ENCODE measurements at places on chromosomes 2 and 18.

DNA sequence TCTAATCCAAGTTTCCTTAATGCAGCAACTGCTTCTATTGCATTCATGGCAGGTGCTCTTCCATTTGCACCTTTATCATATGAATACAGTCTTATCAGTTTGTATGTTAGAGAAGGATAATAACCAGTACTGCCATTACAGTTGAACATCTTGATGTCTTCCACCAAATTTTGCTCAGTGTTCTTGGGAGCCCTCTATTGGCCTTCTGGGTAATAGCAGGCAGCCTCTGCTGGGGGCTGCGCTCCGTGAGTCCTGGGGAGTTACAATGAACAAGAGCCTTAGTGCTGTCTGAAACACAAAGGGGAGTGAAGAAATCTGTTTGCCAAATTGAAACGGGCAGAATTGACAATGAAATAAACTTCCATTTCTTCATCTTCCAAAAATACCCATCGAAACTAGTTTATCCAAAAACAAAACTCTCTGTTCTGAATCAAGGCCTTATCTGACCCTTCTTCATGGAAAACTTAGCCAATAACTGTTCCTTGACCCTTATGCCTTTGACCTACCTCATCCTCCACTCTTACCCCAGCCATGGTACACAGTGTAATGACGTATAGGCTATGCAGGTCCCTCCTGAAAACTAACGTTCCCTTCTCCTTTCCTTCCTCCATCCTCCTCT is 79.9 kb downstream of the ALK start:
- DNase-seq = peak; percentile 46

DNA sequence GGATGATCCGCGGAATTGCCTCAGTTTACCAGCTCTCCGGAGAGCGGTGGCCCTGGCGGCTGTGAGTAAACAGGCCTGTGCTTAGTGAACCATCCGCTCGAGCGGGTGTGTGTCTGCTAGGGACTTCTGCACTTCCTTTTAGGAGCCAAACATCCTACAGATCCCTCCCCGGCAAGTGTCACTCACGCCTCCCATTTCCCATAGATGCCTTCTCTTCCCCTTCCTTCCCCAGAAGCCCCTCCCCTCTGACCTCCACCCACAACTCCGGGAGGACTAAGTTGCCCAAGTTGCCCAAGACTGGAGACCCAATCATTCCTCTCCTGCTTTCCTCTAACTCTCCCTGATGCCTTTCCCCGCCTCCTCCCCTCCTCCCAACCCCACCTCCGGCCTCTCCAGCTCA is 2.9 kb downstream of the C1QL2 start:
- no peak for DNase-seq

- DNase-seq = no peak
Observed at GRCh38 chr2:161901460-161901859, 172.6 kb downstream of the DPP4 start.

DNA sequence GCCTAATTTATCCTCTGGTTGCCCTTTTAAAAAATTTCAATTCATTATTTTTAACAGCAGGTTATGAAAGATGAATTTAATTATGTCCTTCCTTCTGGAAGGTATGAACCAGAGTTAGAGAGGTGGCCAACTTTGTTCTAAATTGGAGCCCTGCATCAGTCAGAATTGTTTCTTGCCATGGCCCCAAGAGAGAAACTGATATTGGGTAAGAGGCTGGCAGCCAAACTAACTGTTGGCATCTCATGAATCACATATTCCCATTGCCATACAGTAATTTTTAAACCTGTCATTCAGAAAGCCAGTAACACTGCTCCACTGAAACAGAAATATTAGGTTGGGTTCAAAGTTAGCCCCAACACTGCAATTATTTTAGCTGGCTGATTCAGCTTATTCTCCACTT is 67.4 kb downstream of the SMAD2 start:
- no peak for DNase-seq

GRCh38 chr2:117987121-117987520 is 26.7 kb downstream of the CCDC93 start:
- DNase-seq = no peak

- DNase-seq = peak; percentile 85
Observed at GRCh38 chr2:158644139-158644538, 151.0 kb upstream of the DAPL1 start.

- peak; percentile 88 for DNase-seq
Observed at GRCh38 chr2:109335631-109336176, 206.7 kb downstream of the SH3RF3 start.

DNA sequence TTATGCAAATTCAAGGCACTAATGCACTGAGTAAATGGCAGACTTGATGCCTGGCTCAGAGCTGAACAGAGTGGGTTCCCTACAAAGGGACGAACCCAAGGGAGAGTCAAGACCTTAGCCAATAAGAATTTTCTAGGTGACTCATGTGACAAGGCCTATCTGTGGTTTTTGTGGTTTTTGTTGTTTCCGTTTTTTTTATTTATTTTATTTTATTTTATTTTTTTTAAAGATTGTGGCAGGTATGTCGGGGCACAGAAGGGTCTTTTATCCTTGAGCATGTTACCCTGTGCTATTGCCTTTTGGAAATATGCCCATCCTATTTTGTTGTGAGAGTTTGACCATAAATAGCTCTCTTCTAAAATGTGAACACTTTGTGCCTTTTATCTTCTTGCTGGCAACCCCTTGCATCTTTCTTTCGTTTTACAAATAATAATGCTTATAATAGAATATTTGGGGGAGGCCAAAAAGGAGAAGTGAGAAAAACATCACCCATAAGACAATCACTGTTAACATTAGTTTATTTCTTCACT is 113.4 kb upstream of the AQP4 start:
- no peak for DNase-seq

DNA sequence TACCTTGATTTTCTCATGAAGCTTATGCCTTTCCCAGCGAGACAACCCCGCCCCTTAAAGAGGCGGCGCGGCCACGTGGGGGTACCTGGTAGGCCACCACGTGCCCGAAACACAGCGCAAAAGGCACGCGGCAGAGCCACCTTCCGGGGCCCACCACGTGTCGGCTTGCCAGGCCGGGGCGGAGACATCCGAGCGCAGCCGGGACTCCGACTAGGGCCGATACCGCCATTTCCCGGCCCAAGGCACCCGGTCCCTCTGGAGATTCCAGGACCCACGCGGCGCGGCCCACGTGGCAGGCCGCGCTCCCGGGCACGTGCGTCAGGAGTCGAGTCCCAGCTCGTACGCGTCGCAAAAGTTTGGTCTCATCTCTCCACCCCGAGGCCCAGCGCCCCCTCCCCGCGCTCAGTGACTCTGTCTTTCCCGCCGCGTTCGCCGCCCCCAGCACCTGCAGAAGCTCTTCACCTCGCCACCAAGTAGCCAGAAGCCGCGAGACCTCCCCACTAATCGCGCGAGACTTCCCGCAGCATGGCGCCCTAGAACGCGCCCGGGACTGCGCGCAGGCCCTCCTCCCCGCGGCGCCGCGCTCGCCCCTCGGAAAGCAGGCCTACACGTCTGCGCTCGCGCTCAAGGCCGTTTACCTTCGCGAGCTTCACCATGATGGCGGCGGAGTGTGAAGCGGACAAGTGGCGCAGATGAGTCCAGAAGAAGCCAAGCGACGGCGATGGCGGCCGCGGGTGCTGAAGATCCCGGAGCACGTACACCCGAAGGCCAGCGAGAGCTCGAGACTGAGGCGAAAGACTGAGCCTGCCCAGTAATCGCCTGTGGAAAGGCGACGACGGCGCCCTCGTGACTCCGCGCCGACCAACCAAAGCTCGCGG is at the start of gene NCL:
TSS of gene NCL (minus strand) at position 787 of the 878 bp plus-strand sequence. CDS start at position 656, 131 bp downstream.
- peak; percentile 99 for DNase-seq

DNA sequence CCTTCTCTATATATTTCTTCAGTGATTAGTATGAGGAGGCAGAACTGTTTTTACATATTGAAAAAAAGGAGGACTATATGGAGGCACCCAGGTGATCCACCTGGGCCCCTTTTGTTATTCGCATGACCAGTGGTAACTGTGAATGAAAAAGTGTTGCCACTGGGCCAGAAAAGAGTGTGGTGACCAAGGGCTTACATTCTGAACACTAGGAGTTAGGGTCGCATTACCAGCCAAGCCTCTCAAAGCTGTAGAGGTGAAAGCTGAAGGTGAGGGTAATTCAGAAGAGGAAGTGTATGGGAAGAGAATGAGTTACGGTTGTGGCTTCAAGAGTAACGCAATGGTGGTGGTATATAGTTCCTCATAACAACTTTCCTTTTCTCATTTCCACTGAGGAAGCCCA is 487.6 kb downstream of the TMEM182 start:
- DNase-seq = no peak

- DNase-seq = no peak
Observed at GRCh38 chr2:177711483-177712265, 319.1 kb downstream of the AGPS start.

DNA sequence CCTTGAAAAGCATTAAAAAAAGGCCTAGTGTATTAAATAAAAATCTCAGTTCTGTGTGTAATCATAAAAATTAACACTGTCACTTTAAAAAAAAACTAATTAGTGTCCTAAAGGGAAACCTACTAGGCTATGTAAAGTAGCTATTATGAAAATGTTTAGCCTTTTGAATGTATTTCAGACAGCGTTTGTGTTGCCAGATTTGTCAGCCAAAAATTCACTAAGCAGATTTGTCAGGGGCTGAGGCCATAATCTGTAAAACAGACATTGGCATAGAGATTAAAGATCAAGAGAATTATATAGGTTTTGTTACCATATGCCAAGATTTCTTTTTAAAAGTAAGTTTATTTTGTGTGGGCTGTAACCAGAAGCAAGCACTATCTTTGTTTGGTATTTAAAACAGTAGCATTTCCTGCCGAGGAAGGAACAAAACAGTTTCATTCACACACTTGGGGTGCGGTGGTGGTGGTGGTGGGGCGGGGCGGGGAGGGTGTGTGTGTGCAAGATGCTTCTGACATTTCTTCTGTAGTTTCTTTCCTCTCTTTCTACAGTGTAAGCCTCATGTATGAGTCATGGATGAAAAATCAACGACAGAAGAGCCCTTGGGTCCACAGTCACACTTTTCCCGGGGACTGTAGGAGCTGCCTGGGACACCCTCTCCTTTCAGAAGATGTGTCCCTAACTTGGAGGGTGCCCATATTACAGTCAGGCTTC is 328.5 kb upstream of the FANCL start:
- DNase-seq = peak; percentile 32

GRCh38 chr2:15971351-15971750 is 31.0 kb downstream of the MYCN start:
- no peak for DNase-seq

DNA sequence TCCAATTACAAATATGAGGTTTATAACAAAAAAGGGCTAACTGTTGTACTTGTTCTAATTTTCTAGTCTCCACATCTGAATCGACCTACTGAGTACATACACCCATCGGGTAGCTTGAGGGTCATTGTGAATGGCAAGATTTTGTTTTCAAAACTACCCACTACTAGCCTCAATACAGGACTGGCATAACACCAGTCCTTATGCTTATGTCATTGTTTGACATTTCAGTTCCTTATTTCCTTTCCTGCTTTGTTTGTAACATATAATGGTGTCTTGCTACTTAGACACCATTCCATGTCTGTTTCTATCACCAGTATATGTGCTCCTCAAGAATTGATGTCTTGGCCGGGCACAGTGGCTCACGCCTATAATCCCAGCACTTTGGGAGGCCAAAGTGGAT is 86.0 kb downstream of the EPHA4 start:
- no peak for DNase-seq

- DNase-seq = no peak
Observed at GRCh38 chr18:8326763-8327394, 282.4 kb upstream of the RAB12 start.

- no peak for DNase-seq
Observed at GRCh38 chr2:236507393-236508085, 62.1 kb upstream of the ACKR3 start.

DNA sequence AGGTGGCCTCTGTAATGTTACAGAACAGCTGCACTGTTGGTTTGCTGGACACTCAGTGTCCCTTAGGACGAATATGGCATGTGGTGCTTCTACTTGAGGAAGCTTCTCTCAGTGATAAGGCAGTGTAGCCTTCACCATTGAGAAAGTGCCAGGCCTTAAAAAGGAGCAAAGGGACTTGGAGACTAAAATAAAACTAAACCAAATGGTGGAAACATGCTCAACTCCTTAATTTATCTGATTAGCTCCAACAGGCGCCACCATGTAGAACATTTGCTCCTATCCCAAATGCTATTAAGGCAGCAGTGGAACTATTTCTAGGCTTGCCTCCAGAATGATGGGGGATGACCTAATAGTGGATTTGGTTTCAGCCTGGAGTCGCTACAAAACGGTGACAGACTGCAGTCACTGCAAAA is 77.5 kb upstream of the MYL1 start:
- no peak for DNase-seq

DNA sequence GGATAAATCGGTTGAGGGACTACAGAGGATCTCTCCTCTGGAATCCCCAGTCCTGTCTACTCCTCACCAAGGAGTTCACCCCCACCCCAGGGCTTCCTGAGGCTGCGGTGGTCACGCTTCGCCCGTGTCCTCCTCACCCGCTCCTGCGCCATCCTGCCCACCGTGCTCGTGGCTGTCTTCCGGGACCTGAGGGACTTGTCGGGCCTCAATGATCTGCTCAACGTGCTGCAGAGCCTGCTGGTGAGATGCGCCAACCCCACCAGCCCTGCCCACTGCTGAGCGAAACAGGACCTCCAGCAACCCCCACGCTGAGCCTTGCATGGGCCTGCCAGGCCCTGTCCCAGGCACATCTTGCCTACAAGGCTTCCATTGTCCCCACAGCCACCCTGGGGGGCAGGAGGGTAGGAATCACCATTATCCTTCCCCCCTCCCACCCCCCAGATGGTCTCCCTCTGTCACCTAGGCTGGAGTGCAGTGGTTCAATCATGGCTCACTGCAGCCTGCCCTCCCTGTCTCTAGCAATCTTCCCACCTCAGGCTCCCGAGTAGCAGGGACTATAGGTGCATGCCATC is 6.7 kb upstream of the CTDSP1 start:
- DNase-seq = no peak

Data from EH (cell line).